ENCODE measurements at places on chromosomes 5 and 9.

GRCh38 chr5:120199559-120199958, 264.5 kb upstream of the PRR16 start:
- no peak for DNase-seq

DNA sequence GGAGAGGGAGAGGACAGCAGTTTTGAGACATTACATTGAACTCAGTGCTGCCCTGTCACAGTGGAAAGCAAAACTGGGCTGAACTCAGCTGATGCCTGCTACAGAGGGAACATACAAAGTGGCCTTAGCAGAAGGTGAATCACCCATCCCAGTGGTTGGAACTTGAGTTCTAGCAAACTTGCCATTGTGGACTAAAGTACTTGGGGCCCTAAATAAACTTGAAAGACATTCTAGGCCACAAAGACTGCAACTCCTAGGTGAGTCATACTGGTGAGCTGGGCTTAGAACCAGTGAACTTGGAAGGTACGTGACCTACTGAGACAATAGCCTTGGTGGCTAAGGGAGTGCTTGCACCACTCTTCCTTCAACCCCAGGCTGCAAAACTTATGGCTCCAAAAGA, 155.7 kb upstream of the RIOK2 start:
- DNase-seq, result no peak

- DNase-seq, result no peak
Measured at GRCh38 chr9:19533373-19533772, 124.6 kb downstream of the ACER2 start.

DNA sequence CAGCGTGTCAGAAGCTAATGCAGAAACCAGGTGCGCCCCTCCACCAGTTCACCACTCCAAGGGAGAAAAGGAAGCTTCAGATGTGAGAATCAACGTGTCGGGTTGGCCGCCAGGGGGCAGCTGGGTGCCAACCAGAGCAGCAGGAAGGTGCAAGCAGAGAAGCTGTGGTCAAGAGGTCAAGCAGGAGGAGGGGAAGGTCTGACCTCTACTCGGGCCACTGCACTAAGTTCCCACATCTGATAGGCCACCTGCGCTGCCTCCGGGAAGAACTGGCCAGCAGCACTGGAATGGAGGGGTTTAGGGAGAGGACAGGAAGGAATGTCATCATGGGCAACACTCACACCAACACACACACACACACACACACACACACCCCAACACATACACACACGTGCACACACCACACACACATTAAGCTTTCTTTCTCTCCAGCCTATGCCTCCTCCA, 31.4 kb downstream of the ANXA6 start:
- DNase-seq, result peak; percentile 75

Measured in midbrain (tissue), 1 donor.